ENCODE measurements at places on chromosomes 7 and 10.

DNA sequence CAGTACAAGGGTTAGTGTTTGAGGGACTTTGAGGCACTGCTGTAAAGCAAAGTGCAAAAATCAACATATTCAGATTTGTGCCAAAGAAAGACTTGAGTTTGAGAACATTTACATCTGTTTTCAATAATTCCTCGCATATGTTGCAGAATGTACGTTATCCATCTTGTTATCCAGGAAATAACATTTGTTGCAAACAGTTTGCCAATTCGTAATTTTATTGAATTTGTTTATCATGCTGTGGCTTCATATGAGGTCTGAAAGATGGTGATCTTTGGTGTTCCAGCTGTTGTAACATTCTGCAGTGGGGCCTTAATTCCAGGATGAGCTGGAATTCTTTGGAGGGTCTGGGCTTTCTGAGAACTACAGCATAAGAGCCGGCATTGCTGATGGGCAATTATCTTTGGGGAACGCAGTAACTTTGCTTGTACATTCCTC lies 396.2 kb downstream of the LRMDA start:
- no peak for DNase-seq

- DNase-seq, result no peak
Measured at GRCh38 chr7:6340241-6340640, 67.8 kb upstream of the CYTH3 start.

DNA sequence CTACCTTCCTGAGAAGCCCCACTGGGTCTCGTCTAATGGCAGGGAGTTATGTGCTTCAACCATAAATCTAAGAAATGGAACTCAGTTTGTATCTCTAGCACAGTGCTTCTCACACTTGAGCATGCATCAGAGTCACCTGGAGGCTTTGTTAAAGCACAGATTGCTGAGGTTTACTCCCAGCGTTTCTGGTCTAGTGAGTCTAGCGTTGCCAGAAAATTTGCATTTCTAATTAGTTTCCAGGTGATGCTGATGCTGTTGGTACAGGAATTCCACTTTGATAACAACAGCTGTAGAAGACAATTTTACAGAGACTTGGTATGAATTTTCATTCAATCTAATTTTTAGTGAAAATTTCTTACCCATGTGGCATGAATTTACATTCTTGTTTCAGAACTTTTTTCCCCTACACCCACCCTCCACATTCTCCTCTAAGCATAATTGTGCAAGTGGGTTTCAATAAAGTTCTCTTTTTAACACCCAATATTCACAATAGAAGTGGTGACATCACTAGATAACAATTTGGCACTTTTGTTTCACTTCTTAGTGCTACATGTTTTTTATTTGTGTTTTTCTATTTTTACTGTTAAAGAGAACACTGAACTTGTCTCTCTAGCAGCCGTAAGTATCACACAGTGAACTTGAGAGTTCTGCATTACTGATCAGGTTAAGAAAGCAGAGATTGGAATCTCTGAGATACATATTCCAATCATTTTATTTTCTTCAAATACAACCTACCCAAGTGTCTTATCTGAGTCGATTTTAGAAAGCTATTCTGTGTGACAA lies 48.4 kb upstream of the BET1 start:
- DNase-seq, result no peak

DNA sequence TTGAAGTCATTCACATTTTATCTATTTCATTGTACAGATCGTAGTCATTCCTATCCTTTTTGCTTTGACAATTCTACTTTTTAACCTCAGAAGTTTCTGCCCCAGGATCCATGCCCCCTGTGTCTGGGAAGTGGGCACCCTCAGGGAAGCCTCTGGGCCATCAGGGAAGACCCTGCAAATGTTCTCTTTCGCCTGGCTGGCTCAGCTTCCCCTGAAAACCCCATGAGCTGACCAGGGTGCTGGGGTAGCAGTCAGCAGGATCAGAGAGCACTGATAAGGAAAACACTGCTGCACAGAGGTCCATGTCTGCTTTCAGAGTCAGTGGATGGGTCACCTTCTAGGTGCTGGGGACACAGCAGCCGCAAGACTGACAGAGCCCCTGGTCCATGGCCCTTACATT lies 23.8 kb downstream of the CUZD1 start:
- DNase-seq, result no peak

- no peak for DNase-seq
Measured at GRCh38 chr10:18545621-18546305, 105.6 kb downstream of the NSUN6 start.

DNA sequence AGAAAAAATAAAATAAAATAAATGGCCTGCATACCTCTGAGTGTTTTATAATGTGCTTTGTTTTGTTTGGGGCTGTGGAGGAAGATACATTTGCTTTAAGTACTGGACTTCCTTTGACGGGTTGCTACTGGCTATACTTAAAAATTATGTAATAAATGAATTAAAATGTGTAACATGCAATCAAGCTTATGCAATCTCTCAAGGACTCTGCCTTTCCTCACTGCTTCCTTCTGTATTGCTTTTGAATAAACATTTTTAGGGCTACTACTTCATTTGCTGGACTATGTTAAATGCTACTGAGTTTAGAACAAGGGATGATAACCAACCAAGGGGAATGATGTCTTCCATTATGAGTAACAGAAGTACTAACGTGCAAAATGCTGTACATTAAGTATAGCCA lies 91.6 kb downstream of the ETV1 start:
- DNase-seq, result no peak

DNA sequence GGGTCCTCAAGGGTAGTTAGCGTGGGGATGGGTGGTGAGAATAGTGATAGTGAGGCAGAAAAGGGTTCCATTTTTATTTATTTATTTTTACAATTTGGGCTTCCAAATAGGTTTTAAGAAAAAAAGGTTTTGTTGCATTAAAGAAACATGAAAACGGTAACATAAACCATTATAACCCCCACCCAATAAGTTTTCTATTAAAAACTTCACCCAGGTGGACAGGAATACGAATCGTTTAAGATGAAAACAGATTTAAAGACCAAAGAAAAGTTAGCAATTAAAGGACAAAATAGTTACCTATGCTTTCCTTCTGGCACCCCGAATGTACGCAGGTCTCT lies 78.7 kb downstream of the ZFAND4 start:
- DNase-seq, result no peak

- no peak for DNase-seq
Measured at GRCh38 chr7:133470-133869, 58.9 kb upstream of the FAM20C start.

DNA sequence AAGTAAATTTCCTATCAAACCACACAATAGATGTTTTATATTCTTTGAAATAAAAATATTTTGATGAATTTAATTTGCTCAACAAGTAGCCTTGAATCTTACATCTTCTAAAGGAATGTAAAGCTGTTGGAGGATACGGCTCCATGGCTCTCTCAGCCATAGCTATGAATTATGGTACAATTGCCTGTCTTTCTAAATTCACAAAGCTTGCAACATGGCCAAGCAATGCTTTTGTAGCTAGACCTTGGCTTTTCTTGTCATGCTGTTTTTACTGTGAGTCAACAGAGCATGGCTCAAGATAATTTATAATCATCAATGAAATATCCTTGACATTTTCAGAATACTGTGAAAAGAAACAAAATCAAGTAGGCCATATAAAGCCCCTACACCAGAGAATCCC lies 286.7 kb downstream of the CACNA2D1 start:
- no peak for DNase-seq
